ENCODE measurements at places on chromosomes 16 and 17. TPM values are rescaled to one million over a fixed set of nuclear protein-coding genes. Genes with fewer than 3 reads are reported as not detected.
A peak's percentile ranks its signal among the peaks of the same experiment; 100 is the strongest.

The MT1M gene
- total RNA-seq = 1.8 TPM

DNA sequence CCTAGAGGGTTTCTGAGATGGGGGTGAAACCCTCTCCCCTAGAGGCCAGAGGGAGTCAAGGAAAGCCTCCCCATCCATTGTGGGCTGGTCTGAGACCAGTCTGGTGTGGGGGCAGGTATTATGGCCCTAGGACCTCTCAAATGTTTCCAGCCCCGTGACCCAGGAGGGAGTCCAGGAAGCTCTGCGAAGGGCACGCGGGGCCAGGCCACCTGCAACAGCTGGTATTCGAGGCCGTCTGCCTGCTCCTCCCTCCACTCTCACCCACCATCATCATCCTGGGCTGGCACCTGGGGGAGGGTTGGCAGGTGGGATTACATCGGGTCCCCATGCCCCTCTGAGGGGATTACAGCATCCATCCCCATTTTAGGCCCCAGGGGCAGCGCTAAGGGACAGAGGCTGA is 38.1 kb upstream of the DLX4 start:
- no peak for DNase-seq

DNA sequence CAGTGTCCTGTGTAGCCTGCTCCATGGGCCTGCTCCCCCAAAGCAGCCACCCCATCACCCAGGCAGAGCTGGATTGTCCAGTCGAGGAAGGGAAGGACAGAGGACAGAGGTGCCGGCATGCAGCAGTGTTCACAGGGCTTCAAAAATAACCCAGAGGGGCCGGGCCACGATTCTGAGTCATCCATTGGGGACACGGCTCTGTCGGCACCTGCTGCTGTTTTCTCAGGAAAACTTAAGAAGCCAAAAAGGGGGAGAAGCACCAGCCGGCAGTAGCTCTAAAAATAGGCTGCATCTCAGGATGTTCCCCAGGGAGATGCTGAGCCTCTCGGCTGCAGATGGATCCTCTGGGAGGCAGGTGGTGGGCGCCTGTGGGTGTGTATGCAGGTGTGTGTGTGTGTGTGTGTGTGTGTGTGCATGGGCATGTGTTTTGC is 1.6 kb downstream of the CA7 start:
- no peak for DNase-seq

DNA sequence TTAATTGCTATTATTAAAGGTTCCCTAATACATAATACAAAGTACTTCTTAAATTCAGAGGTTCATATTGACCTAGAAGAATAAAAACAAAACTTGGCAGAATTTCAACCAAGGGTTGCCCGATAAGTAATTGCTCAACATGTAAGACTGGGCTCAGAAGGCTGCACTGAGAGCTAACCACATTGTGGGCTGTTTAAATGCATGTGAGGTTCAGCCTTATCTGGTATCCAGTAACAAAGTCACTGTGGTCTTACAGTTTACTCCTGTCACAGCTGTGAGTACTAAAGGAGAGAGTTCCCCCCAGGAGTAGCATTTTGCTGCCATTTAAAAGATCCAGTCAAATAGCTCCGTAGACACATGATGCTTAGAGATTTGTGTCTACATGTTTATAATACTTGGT is 1.6 kb upstream of the DHRS11 start:
- no peak for DNase-seq

DNA sequence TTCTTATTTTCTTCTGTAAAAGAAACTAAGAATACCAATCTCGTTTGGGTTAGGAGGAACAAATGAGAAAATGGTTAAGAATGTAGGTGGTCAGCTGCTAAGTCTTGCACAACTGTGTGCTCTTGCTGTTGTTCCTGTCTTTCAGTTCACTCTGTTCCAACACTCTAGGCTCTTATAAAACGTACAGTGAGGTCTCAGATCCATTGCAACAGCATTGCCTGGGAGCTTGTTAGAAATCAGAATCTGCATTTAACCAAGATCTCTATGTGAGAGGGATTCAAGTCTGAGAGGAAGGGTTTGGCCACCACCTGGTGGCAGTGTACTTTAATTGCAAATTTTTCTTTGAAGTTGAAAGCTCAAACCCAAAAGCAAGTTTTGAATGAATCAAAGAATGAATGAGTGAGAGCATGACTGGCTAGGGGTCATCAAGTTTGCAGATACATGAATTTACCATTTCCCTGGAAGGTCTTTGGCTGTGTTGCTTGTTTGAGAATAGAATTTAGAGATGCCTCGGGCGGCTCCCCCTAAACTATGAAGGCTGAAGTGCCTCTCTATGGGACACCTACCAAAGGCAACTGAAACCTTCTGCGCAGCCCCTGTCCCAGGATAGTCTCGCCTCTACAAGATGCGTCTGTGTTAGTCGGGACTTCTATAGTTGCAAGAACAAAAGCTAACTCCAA is 2.5 kb downstream of the ALOX15B start:
- DNase-seq = peak; percentile 47

GRCh38 chr17:78532922-78533640 is 44.1 kb downstream of the DNAH17 start:
- DNase-seq = no peak

The FDXR gene
- 21.8 TPM for total RNA-seq

The TM4SF5 gene
- not detected for total RNA-seq

DNA sequence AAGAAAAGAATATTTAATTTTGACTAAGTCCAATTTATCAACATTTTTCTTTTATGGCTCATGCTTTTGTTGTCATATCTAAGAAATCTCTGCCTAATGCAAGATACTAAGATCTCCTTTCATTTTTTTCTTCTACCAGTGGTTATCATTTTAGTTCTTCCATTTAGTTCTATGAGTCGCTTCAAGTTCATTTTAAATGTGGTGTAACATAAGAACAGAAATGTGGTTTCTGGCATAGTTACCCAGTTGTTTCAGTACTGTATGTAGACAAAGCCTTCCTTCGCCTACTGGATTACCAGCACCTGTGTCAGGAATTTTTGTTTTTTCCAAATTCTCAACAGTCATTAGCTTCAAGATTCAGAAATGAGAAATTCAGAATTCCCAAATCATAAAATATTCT is 175.7 kb downstream of the PARN start:
- no peak for DNase-seq

DNA sequence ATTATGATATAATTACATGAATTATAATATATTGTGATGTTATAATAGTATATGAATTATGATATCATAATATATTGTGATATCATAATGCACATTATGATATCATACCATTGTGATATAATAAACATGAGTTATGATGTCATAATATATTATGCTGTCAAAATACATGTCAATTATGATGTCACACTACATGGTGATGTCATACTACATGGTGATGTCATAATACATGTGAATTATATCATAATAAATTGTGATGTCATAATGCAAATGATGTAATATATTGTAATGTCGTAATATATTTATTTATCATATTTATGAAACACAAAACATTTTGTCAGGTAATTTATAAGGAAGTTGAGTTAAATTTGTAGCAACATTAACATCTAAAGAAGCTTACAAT is 1950.1 kb downstream of the TP53TG3F start:
- no peak for DNase-seq

- no peak for DNase-seq
These were observed 9.8 kb downstream of the ST6GALNAC1 start for GRCh38 chr17:76633628-76634328.

DNA sequence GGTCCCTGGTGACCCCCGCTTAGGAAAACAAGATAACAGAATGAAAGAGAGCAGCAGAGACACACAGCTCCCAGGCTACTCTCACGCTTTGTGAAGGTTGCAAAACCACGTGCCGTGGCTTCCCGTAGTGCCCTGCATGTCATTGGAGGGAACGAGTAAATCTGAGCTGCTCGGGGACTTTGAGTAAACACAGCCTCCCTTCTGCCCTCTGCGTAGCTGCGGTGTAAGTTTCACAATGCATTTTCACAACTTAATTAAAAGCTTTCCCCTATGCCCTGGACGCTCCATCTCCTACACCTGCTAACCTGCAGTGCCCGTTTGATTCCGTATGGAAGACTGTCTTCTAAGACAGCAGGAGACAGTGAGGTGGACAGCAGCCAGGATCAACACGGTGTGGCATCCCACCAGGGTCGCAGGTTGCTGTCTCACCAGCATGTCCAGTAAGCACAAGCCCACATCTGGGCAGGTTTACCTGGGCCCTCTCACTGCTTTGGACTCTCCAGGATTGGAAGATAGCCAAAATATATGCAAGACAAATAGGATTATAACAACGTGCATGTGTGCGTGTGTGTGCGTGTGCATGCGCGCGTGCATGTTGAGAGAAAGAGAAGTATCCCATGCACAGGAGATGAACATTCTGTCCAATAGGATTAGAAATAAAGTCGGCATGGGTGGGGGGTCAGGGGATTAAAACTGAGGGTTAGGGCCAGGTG is 116.4 kb upstream of the RCVRN start:
- no peak for DNase-seq

DNA sequence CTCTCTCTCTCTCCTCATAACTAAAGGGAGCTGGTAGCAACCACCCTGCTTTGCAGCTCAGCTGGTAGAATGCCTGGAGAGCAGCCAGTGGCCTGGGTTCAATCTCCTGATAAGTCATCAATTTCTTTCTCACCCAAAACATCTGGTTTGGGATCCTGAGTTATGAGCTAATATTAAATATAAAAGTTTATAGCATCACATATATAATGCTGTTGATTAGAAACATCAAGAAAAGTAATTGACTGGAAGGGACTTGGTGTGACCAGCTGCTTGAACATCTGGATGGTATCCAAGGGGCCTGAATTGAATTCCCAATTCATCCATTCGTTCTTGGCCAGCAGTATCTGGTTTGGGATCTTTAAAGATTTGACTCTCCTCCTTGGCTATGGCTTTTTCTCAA is 12.2 kb upstream of the ELAC2 start:
- DNase-seq = no peak

The CD300H gene
- total RNA-seq = not detected

- no peak for DNase-seq
These were observed 19.4 kb downstream of the PRDM7 start for GRCh38 chr16:90057738-90058173.

DNA sequence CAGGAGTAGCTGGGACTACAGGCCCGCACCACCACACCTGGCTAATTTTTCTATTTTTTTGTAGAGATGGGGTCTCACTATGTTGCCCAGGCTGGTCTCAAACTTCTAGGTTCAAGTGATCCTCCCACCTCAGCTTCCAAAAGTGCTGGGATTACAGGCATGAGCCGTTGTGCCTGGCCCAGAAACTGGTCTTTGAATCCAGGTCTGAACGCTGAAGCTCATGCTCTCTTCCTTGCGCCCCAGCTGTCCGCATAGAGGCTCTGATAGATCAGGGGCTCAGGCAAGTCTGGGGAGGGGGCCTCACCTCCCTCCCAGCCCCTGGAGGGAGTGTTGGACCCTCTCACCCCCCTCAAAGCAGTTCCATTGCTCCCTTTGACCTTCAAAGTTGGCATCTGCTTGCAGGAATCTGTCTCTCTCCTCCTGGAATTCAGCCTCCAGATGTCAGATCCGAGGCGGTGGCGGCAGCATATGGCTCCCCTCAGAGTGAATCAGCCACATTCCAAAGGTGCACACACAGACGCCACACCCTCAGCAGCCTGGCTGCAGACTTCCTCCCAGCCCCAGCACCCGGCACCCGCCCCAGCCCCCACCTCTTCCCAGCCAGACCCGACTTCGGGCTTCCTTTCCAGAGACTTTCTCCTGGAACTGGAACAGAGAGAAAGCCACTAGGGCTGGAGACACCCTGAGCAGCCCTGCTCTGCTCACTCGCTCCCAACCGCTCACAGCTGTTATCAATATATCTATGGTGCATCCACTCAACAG is 16.9 kb upstream of the GLIS2 start:
- peak; percentile 76 for DNase-seq

The TMEM219 gene
- 161 TPM for total RNA-seq

DNA sequence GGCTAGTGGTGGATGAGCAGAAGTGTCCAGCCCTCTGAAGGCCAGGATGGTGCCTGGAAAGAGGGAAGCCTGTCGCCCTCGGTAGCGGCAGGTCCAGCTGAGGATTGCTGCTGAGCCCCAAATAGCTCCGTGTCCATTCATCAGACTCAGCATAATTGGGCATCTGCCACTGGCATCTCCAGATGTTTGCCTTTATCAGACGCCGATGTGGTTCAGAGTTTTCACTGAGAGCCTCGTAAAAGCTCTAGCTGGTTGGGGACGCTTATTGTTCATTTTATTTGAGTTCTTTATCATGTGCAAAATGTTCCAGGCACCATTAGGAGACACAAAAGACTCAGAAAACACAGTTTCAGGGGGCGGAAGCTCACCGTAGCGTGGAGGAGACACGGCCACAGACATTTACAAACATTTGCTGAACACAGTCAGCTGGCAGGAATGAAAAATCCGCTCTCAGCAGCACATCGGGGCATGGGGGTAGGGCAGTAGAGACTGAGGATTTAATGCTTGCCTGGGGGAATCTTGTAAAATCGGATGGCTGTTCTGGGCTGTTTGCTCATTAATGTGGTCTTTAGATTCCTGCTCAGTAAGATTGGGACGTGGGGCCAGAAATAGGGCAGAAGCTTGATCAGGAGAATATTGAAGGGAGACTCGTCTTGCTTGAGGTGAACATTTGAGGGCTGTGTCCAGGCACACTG is 41.7 kb downstream of the SMPD3 start:
- no peak for DNase-seq

DNA sequence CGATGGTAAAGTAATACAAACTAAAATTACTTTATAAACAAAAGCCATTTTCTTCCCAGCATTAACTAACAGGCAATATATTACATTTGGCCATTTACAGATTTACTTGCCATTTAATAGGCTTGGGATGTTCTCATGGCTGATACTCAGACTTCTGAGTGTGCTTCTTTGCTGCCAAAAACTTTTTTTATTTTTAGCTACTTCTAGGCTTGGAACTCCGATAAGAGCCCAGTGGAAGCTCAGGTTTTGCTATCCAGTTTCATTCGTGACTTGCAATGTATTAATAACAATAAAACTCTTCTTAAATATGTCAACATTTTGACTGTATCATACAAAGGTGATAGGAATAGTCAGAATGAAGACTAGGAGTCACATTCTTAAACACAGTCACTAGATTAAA is 152.3 kb downstream of the ITFG1 start:
- no peak for DNase-seq

- no peak for DNase-seq
These were observed 8.2 kb downstream of the HLF start for GRCh38 chr17:55272711-55273578.

DNA sequence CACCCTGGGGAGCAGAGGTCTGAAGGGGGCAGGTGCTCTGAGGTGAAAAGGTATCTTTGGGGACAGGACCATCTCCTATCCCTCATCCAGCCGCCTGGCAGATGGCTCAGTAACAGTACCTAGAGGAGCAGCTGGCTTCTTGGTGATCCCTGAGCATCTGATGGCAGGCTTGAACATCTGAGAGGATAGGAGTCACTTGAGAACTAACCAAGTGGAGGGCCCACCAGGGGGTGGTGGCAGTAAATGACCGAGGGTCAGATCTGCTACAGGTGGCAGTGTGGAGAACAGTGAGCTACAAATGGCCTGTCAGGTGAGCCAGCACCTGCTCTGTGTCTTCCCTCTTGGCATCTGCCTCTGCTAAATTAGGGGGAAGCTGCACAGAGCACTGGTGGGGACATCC is 13.8 kb downstream of the HROB start:
- no peak for DNase-seq

DNA sequence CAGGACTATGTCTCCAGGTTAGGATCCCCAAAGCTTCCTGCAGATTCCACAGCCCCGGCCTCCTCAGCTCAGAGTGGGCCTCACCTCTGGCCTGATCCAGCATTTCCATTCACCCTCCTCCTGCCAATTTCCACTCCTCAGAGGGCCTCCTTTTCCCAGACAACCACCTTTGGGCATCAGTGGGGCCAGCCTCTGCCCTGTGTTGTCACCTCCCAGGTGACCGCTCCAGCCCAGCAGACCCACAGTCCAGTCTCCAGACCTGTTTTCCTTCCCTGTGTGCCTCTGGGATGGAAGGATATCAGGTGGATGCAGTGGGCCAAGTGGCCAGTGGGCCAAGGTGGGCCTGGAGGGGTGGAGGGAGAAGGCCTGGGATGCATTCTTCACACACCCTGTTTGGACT is 32.7 kb downstream of the B9D1 start:
- no peak for DNase-seq
